Fibroblast of skin of scalp (primary cell): ENCODE measurements at places on chromosomes 13 and 19.

GRCh38 chr19:30093966-30094755 is 152.1 kb downstream of the URI1 start:
- DNase-seq = no peak

- no peak for DNase-seq
Observed at GRCh38 chr19:38036707-38037611, 130.0 kb downstream of the SIPA1L3 start.

DNA sequence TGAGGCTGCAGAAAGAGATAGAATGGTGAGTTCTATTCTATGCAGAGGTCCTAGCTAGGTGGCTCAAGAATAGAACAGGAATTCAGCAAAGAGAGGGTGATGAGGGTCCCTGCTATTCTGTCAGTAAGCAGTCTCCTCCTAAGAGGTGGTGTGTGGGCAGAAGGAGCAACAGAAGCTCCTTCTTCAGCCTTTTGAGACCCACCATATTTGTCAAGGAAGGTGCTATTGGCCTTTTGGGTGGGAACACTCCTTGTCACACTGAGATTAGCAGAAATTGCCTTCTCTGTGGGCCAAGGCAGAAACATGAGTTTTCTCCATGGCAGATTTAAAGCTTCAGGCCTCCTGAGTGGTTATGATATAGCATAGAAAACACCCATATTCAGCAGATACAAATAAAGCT is 39.4 kb upstream of the RAP2A start:
- DNase-seq = no peak

DNA sequence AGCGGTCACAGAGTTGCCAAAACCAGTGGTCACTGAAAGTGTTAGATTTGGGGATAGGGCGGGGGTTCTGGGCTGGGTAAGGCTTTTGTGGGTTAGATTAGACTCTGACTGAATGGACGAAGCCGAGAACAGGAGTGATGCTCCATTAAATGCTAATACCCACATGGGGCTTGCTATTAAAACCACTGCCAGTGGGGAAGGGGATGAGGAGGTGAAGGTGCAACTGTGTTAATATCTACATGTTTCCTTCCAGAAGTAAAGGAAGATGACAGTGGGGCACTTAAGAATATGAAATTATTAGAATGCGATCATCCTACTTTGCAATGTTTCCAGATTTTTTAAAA is 573 bp upstream of the ZNF614 start:
- no peak for DNase-seq

DNA sequence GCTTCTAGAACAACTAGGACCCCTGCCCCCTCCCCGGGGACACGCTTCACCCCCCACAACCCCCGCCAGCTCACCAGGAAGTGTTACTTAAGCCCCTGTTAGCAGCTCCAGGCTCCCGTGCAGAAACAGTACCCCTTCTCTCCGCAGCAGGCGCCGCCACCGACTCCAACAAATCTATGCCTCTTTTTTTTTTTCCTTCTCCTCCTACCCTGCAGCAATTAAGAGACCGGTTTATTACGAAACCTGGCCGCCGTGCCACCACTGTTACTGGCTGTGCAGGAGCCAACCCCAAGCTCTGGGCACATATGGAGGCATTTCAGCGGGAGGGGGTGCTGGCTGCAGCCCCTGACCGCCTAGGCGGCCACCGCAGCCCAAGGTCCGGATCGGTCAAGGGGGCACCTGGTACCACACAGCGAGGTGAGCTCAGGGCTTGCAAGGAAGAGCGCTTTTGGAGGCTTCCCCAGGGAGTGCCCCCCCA is 2.4 kb downstream of the GADD45B start:
- peak; percentile 58 for DNase-seq

DNA sequence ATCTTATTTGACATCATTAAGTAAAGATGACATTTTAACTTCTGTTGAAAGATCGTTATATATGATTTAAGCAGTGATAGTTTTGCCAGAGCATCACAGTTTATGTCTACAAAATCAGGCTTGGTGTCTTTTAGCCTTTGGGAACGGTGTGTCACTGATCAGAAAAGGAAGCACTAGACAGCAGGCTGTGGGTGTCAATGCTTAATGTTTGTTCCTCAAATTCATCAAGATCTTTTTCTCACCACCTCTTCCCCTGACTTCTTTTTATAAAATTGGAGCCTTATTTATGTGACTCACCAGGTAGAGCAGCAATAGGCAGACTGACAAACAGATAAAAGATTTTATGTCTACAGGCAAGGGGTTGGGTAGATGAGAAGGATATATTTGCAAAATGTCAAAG is 1558.5 kb downstream of the EFNB2 start:
- DNase-seq = no peak

DNA sequence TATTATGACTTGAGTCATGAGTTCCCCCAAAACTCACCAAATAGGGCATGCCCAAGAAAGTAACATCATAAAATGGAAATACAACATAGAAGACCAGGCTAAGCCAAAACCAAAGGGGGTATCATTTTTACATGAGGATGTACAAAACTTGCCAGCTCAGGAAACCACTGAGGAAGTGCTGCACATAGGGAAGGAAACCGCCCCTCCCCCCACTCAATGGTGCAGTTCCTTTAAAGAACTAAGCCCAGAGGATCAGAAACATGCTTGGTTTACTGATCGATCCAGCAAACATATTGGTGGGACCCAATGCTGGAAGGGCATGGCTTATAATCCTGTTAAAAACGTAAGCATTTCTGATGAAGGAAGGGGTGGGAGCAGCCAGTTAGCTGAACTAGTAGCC is 4.2 kb upstream of the ZNF486 start:
- DNase-seq = no peak

DNA sequence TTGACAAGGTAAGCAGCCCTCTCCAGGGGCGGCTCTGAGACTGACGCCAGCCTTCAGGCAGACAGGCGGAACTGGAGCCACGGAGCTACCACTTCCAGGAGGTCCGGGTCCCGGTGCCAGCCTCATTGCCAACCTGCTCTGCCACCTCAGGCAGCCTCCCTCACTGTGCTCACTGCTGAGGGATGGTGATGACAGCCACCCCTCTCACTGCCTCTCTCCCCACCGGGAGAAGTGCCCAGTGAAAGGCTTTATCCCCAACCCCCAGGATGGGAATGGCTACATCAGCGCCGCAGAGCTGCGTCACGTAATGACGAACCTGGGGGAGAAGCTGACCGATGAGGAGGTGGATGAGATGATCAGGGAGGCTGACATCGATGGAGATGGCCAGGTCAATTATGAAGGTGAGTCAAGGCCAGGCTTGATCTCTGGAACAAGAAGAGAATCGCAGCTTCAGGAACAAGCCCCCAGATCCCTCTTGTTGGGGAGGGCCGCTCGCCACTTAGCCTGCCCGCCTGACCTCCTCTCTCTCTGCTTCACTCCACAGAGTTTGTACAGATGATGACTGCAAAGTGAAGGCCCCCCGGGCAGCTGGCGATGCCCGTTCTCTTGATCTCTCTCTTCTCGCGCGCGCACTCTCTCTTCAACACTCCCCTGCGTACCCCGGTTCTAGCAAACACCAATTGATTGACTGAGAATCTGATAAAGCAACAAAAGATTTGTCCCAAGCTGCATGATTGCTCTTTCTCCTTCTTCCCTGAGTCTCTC is 7.6 kb downstream of the CALM3 start:
- no peak for DNase-seq

- DNase-seq = no peak
Observed at GRCh38 chr19:55603581-55604292, 1.7 kb upstream of the ZNF865 start.

DNA sequence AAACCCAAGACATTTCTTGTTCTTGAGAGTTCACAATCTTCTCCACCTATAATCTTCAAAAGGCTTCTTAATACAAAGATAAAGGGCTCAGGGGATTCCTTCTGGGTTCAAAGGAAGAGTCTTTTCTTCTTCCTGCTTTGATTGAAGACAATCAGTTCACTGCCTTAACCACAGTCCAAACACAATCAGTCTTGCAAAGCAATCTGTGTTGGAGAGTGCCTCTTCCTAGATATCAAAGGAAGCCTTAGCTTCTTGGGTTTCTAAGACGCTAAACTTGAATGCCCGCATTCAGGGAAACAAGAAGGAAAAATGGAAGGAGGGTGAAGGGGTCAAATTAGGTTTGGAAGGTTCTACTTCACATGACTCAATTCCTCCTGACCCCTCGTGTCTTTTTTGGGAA is 27.2 kb downstream of the RANBP3 start:
- no peak for DNase-seq

DNA sequence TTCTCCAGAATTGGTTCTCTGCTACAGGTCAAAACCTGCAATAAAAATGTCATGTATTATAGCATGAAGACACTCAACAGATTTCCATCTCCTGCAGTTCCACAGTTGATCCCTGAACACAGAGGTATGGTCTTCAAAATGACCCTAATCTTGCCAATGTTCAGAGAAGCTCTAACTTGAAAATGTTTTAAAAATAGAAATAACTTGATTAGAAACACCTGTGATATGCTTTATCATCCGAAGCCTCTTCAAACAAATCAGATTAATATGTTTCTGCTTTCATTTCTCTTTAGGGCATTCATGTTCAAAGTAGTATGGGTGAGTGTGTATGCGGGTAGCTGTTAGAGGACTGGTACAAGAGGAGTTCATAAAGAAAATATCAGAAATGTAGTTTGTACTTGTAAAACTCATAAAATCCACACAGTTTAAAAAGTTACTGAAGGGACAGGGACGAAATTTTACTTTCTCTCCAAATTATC is 60.4 kb downstream of the KCNRG start:
- no peak for DNase-seq

DNA sequence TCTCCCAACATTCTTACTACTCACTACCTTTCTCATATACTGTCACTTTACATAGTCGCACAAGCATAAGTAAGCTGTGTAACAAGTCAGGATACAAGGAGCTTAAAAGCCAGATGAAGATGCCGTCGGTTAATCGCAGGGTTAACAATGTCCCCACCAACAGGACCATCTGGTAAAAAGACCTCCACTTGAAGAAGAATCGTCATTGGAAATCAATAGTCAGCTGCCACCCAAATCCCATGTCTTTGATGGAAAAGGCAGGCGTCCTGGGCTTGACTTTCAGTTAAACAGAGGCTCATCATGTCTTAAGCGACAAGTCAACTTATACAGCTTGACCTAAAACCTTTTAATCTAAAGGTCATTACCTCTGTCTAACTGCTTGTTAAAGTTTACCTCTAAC is 27.2 kb downstream of the DOCK9 start:
- DNase-seq = no peak

- DNase-seq = peak; percentile 42
Observed at GRCh38 chr19:51710163-51710562, 13.6 kb downstream of the HAS1 start.

- no peak for DNase-seq
Observed at GRCh38 chr13:111505175-111505777, 184.8 kb downstream of the TEX29 start.

- DNase-seq = no peak
Observed at GRCh38 chr13:106681997-106682396, 114.1 kb upstream of the ARGLU1 start.

GRCh38 chr13:21703846-21704245 is 33.0 kb downstream of the FGF9 start:
- no peak for DNase-seq

GRCh38 chr13:59016250-59016649 is 1147.5 kb downstream of the DIAPH3 start:
- no peak for DNase-seq
